Activated CD4-positive, alpha-beta T cell treated with anti-CD3 and anti-CD28 coated beads for 36 hours (primary cell): ENCODE measurements at places on chromosomes 2 and 18. TPM values are rescaled to one million over a fixed set of nuclear protein-coding genes. Genes with fewer than 3 reads are reported as not detected.

DNA sequence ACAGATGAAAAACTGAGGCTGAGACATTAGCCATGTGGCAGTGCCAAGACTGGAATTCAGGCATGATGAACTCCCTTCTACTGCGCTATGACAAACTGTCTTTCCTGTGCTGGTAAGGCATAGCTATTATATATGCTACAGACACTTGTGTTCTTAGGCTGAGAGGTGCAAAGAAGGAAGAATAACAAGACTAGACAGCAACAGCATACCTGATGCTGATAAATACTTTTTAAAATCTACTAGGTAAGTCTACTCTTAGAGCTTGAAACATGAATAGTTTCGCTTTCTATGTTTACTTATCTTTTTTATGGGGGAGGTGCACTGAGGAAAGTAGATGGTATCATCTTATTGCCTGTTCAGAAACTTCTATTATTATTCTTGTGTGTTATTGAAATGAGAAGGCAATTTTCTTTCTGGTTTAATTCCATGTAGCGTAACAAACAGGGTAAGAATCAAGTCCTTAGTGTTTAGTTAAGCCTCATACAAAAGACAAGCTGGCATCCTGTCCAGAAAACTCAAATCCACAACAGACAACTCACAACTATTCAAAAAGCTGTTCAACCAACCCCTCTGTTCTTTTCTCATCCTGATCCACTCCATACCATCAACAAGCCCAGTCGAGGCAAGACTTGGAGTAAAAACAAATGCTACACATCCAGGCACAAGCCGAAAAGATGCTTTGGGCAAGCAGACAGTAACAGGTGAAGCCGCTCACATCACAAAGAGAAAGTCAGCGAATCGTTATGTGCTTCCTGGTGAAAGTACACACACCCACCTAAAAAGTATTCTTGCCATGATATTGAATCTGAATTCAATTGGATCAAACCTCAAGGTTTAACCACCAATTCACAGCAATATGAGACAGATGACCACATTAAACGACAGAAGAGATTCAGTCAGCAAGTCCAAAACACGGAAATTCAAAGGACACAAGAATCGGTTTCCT lies 1.5 kb downstream of the TTC32 start:
- peak; percentile 32 for DNase-seq
- H3K36me3 ChIP-seq = peaks cover 21% of the 10 kb centered on the region
- peaks cover 54% of the 10 kb centered on the region for H3K4me1 ChIP-seq
- peak overlapping the region; percentile 93 for H3K27ac ChIP-seq
- peak overlapping the region; percentile 84 for H3K4me3 ChIP-seq

DNA sequence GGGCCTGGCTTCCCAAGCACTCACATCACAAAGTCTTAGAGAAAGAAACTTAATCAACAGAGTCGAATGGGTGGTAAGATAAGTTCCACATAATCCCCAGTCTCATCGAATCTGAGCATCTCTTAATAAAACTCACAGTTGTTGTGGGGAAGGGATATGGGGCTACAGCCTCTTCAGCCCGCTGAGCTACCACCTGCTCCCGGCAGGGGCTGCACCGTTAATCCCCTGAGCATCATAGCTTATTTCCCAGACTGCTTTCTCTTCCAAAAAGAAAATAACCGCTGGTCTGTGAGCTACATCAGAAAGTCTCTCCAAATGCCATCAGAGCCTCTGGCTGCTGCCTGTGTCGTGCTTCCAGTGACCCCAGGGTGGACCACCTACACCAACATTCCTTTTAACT lies 139.4 kb upstream of the CELF4 start:
- no peaks in the 10 kb centered on the region for H3K4me1 ChIP-seq
- no peaks in the 10 kb centered on the region for H3K27me3 ChIP-seq
- DNase-seq = no peak
- H3K36me3 ChIP-seq = no peaks in the 10 kb centered on the region
- H3K4me3 ChIP-seq = no peak overlapping the region

- peaks cover 11% of the 10 kb centered on the region for H3K4me1 ChIP-seq
- no peak overlapping the region for H3K4me3 ChIP-seq
Observed at GRCh38 chr2:151665959-151666358, 68.3 kb downstream of the NEB start.

DNA sequence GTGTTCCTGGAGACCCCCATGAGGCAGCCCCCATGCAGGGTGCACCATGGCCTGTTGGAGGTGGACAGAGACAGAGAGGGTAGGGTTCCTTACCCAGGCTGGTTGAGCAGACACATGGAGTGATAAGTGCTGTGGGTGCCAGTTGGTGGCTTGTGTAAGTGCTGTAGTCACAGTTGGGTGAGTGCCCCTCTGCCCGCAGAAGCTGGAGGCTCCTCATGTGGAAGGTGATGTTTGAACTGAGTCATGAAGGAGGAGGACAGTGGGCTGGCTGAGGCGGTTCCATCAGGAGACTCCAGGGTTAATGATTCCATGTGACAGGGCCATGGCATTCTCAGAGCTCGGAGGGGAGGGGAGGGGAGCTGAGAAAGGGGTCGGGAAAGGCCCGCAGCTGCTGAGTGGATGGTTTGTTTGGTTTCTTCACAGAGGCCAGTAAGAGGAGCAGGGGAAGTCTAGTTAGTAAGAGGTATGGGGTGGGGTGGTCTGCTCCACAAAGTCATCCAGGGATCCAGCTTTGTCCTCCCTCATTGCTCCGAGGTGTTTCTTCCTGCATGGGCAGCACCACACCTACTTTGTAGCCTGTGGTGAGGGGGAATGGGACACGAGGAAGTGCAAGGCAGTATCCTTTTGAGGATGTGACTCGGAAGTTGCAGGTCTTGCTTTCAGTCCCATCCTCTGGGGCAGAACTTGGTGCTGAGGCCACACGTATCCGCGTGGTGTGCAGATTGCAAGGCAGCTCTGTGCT lies 13.6 kb downstream of the IMPA2 start:
- DNase-seq = no peak
- H3K4me1 ChIP-seq = peaks cover 7% of the 10 kb centered on the region
- H3K27ac ChIP-seq = no peak overlapping the region

GRCh38 chr18:38023871-38024270 lies 458.3 kb upstream of the CELF4 start:
- no peak for DNase-seq
- H3K27ac ChIP-seq = no peak overlapping the region
- no peak overlapping the region for H3K4me3 ChIP-seq
- no peaks in the 10 kb centered on the region for H3K27me3 ChIP-seq

- peak overlapping the region; percentile 99 for H3K27ac ChIP-seq
- H3K4me3 ChIP-seq = peak overlapping the region; percentile 98
- peaks cover 29% of the 10 kb centered on the region for H3K4me1 ChIP-seq
- no peak for DNase-seq
- H3K27me3 ChIP-seq = no peaks in the 10 kb centered on the region
Observed at GRCh38 chr18:41955688-41956087, 654 bp downstream of the PIK3C3 start.

- H3K4me3 ChIP-seq = no peak overlapping the region
- no peak for DNase-seq
- H3K4me1 ChIP-seq = no peaks in the 10 kb centered on the region
- no peak overlapping the region for H3K27ac ChIP-seq
Observed at GRCh38 chr2:41735476-41735875, 312.3 kb upstream of the PKDCC start.

DNA sequence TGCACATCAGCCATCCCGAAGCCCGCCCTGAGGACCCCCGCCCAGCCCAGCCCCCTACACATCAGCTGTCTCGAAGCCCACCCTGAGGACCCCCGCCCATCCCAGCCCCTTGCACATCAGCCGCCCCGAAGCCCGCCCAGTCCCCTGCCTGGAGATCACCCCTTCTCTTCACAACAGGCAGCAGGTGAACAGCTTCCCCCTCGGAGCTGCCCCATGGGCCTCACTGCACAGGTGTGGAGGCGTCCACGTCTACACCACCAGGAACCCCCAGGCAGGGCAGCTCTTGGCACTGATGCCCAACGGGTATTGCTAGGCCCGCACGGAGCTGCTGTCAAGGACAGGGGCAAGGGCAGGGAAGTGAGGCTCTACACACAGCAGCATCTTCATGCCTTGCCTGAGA lies 137.6 kb downstream of the HDAC4 start:
- H3K27me3 ChIP-seq = no peaks in the 10 kb centered on the region
- peaks cover 88% of the 10 kb centered on the region for H3K4me1 ChIP-seq
- DNase-seq = peak; percentile 4
- H3K4me3 ChIP-seq = no peak overlapping the region

GRCh38 chr2:100197631-100198153 lies 55.3 kb upstream of the AFF3 start:
- no peaks in the 10 kb centered on the region for H3K36me3 ChIP-seq
- no peaks in the 10 kb centered on the region for H3K4me1 ChIP-seq
- no peaks in the 10 kb centered on the region for H3K27me3 ChIP-seq
- no peak overlapping the region for H3K27ac ChIP-seq
- DNase-seq = no peak

GRCh38 chr18:51151568-51152511 lies 45.6 kb downstream of the MEX3C start:
- DNase-seq = peak; percentile 84
- H3K36me3 ChIP-seq = no peaks in the 10 kb centered on the region
- no peaks in the 10 kb centered on the region for H3K27me3 ChIP-seq

DNA sequence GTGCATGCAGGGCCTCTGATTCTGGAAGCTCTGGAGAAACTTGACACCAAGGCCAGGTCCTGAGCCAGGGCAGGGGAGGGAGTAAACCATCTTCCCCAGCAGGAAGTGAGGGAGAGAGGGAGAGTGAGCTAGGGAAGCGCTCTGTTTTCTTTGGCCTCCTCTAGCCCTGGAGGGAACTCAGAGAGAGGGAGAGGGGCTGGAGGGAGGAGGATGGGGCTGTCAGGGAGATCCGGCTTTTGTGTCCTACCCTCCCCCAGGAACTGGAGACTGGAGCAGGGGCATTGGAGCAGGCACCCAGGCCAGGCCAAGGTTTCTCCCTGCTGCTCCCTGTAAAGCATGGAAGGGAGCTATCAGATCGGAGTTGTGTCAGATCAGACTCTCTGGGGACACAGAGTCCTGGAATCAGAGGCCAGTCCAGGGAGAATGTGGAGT lies 22.7 kb upstream of the PKDCC start:
- H3K27ac ChIP-seq = no peak overlapping the region
- no peaks in the 10 kb centered on the region for H3K4me1 ChIP-seq
- no peaks in the 10 kb centered on the region for H3K36me3 ChIP-seq
- peaks cover 10% of the 10 kb centered on the region for H3K27me3 ChIP-seq

DNA sequence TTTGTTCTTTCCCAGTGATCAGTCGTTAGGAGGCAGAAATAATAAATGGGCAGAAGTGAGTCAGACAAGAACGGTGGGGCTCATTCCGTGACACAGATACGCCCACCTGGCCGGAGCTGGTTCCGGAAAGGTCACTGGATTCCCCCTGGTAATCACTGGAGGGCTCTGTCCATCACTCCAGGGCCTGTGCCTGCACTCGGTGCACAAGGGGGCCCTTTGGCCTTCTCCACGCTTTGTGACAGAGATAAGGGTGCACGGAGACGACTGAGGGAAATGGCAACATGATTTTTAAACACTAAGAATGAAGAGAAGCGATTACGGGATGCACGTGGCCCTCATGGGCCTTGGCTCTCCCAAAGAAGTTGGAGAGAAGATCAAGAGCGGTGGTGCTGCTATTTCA lies 84.4 kb downstream of the PTGR3 start:
- H3K4me1 ChIP-seq = no peaks in the 10 kb centered on the region
- H3K36me3 ChIP-seq = no peaks in the 10 kb centered on the region
- H3K4me3 ChIP-seq = no peak overlapping the region
- no peak for DNase-seq
- no peak overlapping the region for H3K27ac ChIP-seq

DNA sequence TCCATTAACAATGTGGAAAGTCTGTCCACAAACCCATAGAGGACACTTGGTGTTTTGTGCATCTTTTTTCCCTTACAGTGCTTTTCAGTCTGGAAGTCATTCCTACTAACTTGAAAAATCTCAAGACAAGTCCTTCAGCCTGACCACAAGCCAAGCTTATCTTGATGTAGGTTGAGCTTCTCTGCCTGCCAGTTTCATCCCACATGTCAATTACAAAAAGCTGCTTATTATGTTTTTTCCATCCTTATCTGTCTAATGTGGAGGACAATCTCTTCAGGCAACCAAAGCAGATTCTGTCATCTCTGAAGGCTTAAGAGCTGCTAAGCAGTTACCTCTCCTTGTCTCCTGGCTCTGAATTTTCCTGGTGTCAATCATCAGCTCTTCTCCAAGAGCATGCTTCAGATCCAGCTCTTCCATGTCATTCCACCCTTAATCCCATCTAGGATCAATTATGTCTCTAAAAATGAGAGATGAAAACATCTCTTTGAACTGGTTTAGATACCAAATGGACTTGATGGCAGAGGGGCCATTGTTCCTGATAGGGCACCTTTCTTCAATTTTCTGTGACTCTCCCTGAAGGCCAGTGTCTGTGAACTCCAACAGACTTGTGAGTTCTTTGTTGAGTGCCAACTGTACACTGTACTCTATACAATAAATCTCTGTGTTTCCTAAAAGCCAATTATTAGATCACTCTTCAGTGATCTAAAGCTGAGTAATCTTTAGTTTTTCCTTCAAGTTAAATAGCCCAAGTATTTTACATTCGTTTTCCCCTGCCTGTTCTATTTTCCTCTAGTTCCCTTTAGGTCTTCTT lies 208.6 kb downstream of the RBM43 start:
- H3K4me3 ChIP-seq = no peak overlapping the region
- no peak overlapping the region for H3K27ac ChIP-seq
- peaks cover 2% of the 10 kb centered on the region for H3K27me3 ChIP-seq
- no peak for DNase-seq
- no peaks in the 10 kb centered on the region for H3K36me3 ChIP-seq

DNA sequence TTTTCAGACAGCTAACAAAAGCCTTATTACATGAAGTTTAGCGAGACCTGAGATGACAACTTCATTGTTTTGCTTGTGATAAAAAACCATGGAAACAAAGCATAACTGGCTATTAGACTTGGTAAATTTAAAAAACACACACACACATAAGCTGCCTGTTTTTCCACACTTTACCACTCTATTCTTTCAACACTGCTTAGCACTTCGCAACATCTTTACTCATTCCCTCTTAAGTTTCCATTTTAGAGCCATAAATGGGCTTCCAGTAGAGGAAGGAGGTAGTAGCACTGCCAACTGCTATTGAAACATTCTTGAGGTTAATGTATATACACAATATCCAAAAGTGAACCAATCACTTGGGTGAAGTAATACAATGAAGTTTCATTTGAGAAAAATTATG lies 54.1 kb downstream of the BAZ2B start:
- H3K4me1 ChIP-seq = no peaks in the 10 kb centered on the region
- no peaks in the 10 kb centered on the region for H3K36me3 ChIP-seq
- H3K4me3 ChIP-seq = no peak overlapping the region
- H3K27me3 ChIP-seq = no peaks in the 10 kb centered on the region
- no peak for DNase-seq

TRIM43 gene
- total RNA-seq = not detected

DNAH7 gene
- not detected for total RNA-seq

VWC2L gene
- total RNA-seq = not detected

KCNK3 gene
- not detected for total RNA-seq

KCNF1 gene
- not detected for total RNA-seq

OSGEPL1 gene
- total RNA-seq = 11.6 TPM

POTEC gene
- not detected for total RNA-seq

SOX11 gene
- not detected for total RNA-seq

HOXD4 gene
- total RNA-seq = not detected

HOXD13 gene
- not detected for total RNA-seq

ZFP36L2 gene
- 74.4 TPM for total RNA-seq

ACMSD gene
- total RNA-seq = not detected

SLC5A7 gene
- total RNA-seq = not detected
